Mucosa of gallbladder (tissue), 1 donor: ENCODE measurements at places on chromosomes 11 and 22. TPM values are rescaled to one million over a fixed set of nuclear protein-coding genes. Genes with fewer than 3 reads are reported as not detected.

DNA sequence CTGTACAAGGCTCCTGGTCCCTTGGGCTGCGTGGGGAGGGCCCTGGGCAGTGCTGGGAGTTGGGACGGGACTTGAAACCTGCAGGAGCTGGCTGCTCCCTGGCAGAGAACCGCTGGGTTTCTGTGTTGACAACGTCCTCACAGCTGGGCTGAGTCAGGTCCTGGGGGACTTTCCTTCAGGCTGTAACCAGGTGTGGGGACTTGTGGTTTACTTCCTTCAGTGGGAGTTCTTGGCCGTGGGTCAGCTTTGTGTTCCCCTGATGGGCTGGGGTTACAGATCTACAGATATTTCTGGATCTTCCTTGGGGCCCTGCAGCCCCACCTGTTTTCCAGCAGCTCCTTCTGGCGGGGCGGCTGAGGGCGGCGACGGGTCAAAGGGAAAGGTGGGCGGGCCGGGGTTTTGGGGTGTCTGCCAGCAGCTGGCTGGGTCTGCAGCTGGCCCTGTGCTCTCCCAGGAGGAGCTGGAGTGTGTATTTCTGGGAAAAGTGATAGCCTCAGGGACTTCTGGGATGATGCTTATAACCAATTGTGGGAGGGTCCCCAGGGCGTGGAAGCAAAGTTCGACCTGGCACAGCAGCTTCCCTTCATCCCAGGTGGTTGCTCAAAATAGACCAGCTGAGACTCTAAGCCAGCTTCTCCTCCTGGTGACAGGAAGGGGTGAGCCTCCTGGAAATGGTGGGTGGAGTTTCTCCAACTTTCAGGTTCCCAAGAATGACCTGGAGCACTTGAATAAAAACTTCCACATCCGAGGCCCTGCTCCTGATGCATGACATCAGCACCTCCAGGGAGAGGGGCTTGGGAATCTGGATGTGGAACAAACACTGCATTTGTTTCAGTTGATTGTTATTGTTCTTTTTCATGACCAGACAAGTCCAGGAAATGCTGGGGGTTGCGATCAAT, 19.1 kb downstream of the ST14 start:
- no peak for DNase-seq

- DNase-seq, result no peak
These were observed 171.0 kb upstream of the ARHGAP20 start for GRCh38 chr11:110883256-110883655.

DNA sequence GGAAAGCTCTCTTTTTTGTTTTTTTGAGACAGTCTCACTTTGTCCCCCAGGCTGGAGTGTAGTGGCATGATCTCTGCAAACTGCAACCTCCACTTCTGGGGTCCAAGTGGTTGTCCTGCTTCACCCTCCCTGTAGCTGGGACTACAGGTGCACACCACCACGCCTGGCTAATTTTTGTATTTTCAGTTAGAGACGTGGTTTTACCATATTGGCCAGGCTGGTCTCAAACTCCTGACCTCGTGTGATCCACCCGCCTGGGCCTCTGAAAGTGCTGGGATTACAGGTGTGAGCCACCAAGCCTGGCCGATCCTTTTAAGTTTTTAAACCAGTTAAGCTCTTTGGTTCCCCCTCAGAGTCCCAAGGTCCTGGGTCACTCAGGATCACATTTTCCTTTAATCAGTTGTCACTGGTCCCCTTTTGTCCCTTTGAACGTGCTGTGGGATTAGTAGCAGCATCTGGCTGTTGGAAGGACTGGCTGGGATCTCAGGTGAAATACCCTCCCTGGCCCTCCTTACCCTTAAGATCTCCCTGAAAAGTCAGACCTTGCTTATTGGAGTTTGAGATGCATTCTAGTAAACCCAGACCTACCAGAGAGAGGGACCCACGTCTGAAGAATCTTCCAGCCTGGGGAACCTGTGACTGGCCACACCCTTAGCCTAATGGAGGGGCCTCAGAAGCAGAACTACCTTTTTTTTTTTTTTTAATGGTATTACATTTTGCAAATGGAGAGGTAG, 8.1 kb downstream of the MALAT1 start:
- no peak for DNase-seq

- DNase-seq, result no peak
These were observed 1.7 kb downstream of the CREBZF start for GRCh38 chr11:85663080-85663752.

DNA sequence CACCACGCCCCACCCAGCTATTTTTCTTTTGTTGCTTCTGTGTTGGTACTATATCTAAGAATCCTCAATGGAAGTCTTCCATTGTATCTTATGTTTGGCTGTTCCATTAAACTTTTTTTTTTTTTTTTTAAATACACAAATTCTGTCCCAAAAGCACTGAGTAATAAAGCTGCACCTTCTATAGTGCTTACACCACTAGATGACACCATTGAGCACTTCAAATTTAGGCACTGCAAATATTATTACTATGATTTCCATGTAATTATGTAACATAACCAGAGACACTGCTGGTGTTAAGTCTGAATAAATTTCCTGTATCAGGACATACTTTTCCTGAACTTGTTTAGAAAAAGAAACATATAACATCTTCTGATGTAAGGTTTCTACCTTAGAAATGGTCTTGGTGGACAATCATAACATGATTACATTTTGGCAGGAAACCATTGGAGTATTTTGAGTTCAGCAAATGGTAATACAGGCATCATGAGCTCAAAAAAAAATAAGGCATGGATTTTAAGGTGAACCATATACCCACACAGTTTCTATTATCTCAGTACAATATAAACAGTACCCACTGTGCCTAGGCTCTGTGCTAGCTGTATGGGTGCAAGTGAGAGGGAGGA, 110.5 kb downstream of the ATG16L2 start:
- DNase-seq, result no peak

DNA sequence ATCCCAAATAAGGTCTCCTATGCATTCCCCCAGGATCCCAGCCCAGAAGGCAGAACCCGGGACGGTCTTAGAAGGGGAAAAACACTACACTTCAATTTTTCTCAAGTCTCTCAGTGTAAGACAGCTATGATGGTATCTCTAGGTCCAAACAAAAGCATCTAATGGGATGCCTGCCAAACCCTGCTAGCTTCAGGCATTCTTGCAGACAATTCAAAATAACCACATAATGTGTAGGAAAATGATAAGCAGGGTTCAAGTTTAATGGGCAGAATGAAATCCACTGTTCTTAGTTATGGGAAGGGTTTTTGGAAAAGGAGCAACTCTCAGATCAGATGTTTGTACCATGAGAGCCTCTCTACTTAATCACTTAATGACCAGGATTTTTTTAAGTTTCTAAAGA, 119.8 kb upstream of the ANO1 start:
- DNase-seq, result no peak

DNA sequence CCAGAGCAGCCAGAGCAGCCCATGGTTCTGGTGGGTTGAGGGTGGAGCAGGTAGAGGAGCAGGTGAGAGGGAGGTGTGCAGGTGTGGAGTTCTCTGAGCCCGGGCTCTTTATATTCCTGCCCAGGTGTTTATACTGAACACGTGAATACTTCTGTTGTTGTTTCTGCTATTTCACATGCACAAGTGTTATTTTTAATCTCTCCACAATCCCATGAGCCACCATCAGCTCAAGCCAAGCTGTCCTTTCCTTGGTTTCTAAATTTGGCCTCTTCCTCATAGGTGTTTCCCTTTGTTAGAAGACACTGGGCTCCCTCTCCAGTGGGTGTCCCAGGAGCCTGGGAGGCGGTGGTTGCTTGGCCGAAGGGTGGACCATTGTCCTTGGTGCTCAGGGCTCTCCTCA, at the start of gene KRTAP5-3:
KRTAP5-3 (minus strand) TSS at position 101 of the 400 bp plus-strand sequence; CDS start at position 23, 78 bp downstream.
- DNase-seq, result no peak

GRCh38 chr11:12540913-12541582, 133.2 kb upstream of the TEAD1 start:
- peak; percentile 33 for DNase-seq

- no peak for DNase-seq
These were observed 711 bp upstream of the PACSIN2 start for GRCh38 chr22:43015677-43016042.

The GLB1L3 gene
- not detected for total RNA-seq

The GDPD4 gene
- total RNA-seq, result not detected

The GPHA2 gene
- 1.3 TPM for total RNA-seq
